IMR-90 (cell line): ENCODE measurements at places on chromosomes 4 and X.

- DNase-seq = peak; percentile 18
Observed at GRCh38 chr4:101163936-101164335, 183.4 kb downstream of the PPP3CA start.

DNA sequence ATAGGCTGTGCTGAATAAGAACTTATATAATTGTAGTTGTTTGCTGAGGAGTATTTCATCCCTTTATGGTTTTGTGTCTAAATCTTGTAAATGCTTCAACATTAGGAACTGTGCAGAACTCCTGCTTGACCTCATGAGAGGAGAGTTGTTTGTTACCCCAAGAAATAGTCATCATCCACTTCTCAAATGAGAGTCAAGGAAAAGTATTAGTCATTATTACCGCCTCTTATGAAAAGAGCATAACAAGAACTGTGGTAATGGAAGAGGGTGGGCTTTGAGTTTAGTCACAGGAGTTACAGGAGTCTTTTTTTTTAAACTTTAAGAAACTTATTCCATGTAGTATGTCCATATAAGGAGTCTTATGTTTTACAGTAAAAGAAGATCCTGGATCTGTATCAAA, 132.9 kb downstream of the RAP1GDS1 start:
- peak; percentile 53 for DNase-seq

GRCh38 chrX:11319806-11320520, 26.8 kb downstream of the AMELX start:
- peak; percentile 13 for DNase-seq

- DNase-seq = no peak
Observed at GRCh38 chrX:111812889-111813563, 63.0 kb upstream of the TRPC5OS start.

- DNase-seq = no peak
Observed at GRCh38 chrX:123809854-123810375, 49.9 kb upstream of the XIAP start.

DNA sequence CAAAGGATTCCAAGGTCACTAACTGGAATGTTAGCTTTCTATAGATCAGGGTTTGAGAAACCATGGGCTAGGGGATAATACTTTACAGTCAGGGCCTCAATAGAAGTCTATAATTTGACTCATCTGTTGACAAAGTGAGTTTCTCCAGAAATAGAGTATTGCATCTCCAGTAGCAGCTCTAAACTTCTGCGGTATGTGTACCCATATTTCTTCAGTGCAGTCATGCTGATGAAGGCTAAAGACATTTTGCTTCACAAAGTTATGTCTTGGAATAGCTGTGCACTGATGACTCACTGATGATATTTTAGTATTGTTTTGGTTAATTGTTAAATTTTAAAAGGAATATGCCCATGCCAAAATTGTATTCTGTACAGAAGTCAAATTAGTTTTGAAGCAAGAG, 464.9 kb upstream of the AMOT start:
- peak; percentile 4 for DNase-seq

DNA sequence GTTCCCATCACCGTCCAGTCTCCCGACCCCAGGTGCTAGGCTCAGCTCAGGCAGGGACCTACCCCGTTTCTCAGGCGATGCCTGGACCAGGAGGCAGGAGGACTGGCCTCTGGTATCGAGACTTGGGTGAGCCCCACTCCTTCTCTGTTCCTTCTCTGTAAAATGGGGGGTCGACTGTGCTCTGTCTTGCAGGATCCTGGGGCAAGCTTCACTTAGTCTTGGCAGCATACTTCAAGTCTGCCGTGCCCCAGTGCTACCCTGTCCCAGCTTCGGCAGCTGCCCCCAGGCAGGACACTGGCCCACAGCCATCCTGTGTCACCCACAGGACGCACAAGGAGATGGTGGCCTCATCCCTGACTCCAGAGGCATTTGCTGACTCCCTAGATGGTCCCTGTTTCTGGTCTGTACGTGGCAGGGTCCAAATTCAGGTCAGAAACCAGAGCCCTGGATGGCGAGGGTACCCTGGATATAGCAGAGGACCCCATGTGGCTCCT, 7.0 kb upstream of the HAUS7 start:
- no peak for DNase-seq

GRCh38 chr4:39937683-39938268, 39.9 kb downstream of the PDS5A start:
- DNase-seq = peak; percentile 45

DNA sequence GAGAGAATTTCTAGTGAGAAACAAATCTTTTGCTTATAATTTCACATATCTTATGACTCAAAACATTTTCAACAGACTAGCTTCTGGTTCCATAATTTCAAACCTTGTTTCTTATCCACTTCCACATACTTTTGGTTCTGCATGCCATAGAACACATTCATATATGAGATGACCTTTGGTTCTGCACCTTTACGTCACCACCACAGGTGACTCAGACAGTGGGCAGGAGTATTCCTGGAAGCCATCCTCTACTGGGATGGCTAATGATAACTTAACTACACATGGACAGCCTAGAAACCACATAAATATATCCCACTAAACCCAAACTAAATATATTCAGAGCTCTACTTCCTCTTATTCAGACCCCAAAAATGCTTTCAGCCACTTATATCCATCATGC, 133.3 kb downstream of the DCK start:
- peak; percentile 99 for DNase-seq

DNA sequence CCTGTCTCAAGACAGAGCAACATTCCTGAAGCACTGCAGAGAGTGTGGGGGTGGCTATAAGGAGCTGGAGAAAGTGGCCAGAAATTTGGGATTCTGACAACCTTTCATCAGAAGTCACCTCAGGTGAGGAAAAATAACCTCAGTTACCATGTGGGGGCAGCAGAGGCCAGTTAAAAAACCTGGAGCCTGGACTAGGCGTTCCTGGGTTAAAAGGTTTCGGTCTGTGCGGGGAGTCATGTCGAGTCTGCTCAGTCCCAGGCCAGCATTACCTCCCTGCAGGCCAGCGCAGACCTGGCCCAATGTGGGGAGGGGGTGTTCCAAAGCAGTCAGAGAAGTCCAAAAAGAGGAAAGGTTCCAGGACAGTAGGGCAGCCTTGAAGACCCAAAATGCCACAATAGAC, 10.9 kb upstream of the NALF2 start:
- DNase-seq = no peak
